ENCODE measurements at places on chromosomes 12 and 14.

DNA sequence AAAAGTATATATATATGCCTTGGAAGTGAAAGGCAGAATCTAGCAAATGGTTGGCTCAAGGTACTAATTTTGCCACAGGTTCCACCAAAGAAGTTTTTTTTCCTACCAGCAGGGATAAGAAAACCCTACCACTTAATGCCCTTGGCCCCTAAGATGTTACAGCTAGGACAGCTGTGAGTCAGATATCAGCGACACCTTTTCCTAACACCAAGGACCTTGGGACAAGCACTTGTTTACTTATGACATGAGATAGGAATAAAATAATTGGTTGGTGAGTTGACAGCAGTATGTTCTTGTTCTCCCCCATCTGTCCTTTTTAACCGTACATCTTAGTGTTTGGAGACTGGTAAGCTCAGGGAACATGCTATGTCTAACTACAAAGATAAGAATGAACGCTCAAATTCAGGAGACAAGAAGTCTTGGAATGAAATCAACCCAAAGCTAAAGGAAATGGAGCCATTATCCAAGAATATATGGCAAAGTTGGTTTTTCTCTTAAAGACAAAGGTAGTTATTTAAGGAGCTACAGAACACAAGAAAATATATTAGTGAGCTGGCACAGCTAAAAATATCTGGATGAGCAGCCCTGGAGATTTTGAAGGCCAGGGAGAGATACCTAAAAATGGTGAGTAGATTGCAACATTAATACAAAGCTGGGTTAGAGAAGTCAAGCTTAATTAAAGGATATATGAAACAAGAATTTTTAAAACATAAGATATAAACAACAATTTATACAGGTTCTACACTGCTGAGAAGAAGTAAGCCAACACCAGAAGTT lies 126.8 kb downstream of the TMTC1 start:
- no peak for DNase-seq

DNA sequence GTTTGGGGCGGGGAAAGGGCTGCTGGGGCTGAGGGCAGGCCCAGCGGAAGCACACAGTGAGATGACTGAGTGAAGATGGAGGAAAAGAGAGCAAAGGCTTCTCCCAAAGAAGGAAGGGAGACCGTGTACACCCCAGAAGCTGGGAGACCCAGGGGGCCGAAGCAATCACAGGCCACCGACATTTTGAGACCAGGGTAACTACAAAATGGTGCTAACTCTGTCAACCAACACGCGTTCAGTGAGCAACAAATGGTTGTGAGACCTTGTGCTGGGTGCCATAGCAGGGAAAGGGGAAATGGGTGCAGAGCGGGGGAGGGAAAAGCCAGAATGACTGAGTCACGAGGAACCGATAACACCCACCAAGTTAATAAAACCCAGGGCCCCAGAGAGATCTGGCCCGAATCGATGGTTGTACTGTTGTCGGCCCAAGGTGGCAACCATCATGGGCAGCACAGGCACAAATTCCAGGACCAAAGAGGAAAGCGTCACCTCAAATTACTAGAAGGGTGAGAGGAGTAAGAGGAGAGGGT lies 50.3 kb downstream of the CDC42BPB start:
- no peak for DNase-seq

- DNase-seq, result no peak
Observed at GRCh38 chr14:26935733-26936132, 337.9 kb upstream of the NOVA1 start.

DNA sequence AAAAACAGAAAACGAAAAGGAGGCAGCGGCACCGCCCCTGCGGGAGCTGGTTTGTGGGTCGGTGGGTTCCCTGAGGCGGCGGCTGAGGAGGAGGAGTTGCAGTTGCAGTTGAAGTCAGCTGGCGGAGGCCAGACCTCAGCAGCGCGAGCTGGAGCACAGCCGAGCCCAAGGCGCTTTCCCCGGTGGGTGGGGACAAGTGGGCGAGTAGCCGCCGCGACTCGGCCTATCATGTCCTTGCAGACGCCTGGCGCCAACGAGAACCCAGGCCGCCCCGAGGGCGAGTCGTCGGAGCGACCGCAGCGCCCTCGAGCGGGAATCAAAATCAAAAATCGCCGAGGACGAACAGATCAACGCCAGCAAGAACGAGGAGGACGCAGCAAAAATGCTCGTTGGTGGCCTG lies 12.7 kb upstream of the CLEC1A start:
- no peak for DNase-seq

- no peak for DNase-seq
Observed at GRCh38 chr12:58296863-58297262, 355.5 kb downstream of the ATP23 start.

DNA sequence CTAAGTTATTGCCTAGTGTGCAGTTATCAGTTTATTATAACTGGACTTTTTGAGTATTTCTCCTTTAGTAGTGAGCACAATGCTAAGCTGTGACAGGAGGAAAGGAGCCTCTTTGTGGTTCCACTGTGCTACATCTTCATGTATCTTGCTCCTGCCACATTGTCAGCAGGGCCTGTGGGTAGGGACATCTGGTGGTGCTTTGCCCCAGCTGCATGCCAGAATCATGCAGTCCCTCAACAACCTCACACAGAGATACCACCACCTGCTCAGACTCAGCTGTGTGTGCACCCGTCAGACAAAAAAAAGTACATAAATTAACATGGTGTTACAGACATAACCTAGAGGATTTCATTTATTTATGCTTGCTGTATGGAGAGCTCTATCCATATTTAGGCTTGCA lies 51.1 kb downstream of the MIS18BP1 start:
- DNase-seq, result peak; percentile 56

DNA sequence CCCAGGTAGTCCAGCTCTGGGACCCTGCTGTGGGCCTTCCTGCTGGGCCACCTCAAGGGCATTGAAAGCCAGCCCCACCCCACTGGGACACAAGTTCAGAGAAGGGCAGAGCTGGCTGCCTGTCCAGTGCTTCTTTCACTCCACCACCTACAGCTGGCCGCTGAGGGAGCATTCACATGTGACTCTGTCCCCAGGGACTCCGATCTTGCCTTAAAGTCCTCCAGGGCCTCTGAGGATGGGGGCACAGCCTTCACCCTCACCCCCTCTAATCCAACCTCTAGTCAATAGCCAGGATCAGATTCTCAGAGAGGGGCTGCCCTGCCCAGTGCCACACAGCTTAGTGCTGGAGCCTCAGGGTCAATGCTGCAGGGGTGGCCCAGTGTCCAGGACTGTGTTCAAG lies 5.0 kb upstream of the CYP46A1 start:
- DNase-seq, result no peak

DNA sequence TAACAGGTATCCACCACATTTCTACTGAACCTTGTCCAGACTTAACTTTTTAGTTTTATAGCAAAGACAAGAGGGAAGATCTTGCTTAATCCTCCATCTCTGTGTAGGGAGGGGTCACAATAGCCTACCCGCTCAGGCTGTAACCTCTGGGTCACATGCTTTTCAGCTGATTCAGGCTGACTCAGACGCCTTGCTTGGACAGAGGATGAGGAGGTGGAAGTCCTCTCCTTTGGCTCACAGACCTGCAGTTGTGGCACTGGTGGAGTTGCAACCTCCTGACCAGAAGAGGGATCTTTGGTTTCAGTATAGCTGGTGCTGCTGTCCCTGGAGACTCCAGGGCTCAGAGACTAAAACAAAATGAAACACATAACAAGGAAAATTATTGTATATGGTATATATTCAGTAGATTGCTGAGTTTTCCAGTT lies 16.2 kb downstream of the ACIN1 start:
- no peak for DNase-seq

DNA sequence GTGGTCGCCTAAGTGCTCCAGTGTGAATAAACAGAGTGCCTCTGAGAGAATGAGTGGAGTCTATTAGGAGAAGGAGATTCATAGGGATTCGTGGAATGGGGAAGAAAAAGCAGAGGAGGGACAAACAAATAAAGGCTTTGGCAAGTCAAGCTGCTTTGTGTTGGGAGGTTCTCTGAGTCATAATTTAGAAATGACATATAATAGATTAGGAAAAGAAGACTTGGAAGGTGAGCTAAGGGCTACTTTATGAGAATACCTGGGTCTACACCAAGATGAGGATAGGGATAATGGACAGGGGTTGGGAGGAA lies 6.4 kb upstream of the NTN4 start:
- no peak for DNase-seq

GRCh38 chr14:68674538-68675232 lies 118.2 kb downstream of the ZFP36L1 start:
- DNase-seq, result no peak

DNA sequence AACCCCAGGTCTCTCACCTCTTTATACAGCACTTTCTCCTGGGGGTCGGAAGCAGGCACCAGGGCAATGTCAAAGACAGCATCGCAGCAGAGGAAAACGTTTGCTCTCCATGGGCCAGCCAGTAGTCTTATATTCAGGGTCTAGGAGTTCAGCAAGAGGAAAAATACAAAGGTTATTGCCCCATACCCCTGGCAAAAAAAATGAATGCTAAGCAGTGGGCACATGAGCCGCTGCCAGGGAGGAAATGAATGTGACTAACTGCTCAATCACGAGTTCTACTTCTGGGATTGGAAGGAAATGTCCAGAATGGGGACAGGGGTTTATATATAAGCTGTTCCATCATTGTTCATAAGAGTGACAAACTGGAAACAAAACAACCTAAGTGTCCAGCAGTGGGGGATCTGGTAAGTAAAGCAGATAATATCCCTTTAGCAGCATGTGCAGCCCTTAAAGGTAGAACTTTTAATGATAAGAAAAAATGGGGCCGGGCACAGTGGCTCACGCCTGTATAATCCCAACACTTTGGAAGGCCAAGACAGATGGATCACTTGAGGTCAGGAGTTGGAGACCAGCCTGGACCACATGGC lies 53.8 kb downstream of the PHETA1 start:
- DNase-seq, result no peak

DNA sequence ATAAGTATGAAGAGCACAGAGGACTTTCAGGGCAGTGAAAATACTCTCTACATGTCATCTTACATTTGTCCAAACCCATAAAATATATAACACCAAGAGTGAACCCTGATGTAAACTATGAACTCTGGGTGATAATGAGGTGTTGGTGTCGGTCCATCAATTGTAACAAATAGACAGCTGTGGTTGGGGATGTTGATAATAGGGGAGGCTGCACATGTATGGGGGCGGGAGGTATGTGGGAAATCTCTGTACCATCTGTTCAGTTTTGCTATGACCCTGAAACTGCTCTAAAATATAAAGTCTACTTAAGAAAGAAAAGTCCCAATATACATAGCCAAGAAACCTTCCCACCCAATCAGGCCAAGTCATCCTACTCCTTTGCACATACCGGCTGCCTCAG lies 88.5 kb downstream of the GPR135 start:
- no peak for DNase-seq

- no peak for DNase-seq
Observed at GRCh38 chr14:68978172-68978911, 760 bp downstream of the ACTN1 start.
